ENCODE measurements at places on chromosomes 2 and 18.
A peak's percentile ranks its signal among the peaks of the same experiment; 100 is the strongest.

DNA sequence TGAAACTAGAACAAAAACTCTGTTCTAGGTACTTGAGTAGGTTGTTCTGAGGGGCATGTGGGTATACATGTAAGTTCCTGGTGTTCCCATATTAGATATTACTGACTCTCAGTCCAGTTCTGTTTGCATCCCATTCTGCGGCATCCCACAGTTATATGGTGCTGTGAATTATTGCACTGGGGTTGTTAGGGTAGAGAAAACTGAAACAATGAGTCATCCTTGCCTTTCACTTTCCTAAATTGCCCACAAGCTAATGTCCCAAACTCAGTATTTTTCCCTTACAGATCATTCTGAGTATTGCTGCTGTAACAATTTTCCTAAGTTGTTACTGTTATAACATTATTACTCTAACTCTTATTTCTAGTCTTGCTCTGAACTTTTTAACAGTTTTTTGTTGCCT is 3.0 kb downstream of the WDR75 start:
- no peak for DNase-seq

DNA sequence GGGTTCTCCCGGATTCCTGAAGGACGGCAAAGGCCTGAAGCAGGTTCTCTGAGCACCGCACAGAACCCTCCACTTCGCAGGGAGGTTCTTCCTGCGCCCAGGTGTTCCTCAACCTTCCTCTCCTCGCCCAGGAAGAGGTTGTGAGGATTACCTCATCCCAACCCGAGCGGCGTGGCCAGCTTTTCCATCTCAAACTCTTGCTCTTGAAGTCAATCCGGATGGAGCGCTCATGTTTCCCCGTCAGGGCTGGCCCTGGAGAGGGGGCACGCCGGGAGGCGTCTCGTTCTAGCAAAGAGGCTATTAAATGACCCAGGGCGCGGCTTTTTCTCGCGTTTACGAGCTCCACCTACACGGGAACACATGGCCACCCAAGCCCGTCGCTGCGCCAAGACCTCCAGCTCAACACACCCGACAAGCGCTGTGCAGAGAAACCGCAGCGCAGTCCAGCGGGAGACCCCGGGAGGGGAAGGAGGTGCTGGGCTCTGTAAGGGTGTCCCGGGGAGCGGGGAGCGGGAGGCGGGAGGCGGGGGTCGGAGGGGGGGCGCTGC is 540 bp upstream of the RAB10 start:
- DNase-seq: peak; percentile 40

GRCh38 chr2:200430017-200430416 is 79.9 kb downstream of the KCTD18 start:
- no peak for DNase-seq

DNA sequence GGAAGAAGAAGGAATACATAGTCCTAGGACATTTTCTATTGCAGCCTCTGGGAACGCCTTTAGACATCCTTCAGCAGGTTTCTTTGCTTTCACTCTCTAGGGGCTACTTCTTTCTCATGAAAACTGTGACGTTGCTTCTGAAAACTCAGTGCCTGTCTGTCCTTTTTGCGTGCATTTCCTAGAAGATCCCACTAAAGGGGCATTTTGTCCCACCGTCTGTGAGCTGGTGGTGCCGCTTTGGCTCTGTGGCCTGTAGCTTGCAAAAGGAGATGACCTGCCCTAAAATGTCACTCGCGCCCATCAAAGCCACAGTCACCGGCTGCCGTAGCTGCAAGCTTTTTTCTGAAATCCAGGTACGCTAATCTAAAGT is 579 bp downstream of the STAT4 start:
- DNase-seq: no peak

GRCh38 chr2:190587106-190587505 is 52.6 kb upstream of the NEMP2 start:
- DNase-seq: no peak

DNA sequence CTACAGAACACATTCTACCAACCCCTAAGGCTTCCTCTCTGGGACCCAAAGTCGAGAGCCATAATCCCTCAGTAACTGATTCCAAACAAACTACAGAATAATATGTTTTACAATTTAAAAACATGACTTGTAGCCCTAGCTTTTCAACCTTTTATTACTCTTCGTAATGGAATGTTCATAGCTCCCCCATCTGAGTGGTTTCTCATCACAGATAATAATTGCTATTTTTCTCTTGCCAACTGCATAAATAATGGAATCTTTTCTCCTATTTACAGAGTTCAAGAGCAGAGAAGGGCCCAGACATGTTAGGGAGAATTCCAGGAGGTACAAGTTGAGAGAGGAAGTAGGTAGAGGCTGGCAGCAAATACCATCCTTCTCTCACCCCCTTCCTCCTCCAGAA is 59.9 kb upstream of the CERS6 start:
- no peak for DNase-seq

DNA sequence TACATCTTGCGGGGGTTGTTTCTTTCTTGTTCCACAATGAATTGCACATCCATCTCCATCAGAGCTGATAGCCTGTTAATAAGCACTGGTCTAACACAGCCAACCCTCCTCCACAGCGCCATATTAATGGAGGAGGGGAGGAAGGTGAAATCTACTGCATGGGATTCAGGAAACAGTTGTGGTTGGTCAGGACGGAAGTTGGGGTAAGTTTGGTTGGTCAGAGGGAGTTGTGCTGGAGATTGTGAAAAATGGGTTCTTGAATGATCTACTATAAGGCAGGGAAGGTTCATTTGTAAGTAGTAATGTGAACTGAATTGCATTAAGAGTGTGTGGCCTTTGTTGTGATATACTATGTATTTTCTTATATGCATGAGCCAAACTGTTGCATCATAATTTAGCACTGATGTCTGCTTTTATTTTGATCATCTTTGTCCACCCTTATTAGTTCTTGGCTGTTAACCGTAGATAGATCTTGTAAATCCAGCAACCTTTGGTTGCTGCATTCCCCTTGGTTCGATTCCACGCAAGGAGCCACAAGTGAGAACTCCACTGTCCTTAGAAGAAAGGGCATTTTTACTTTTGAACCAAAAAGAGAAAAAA is 150.6 kb upstream of the MAPRE2 start:
- no peak for DNase-seq

- DNase-seq: no peak
Observed at GRCh38 chr2:139836769-139837168, 1056.6 kb upstream of the NXPH2 start.

DNA sequence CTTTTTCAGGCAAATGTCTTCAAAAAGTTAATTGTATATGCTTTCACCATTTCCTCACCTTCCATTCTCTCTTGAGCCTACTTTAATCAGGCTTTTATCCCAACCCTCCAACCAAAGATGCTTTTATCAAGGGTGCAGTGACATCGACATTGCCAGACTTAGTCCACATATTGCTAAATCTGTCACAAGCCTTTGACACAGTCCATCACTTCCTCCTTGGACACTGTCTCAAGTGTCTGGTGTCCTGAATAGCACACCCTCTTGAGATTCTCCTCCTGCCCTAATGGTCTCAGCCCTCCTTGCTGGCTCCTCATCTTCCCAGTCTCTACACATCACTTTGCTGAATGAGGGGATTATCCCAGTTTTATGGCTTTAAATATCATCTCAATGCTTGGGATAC is 147.5 kb upstream of the SLC39A10 start:
- no peak for DNase-seq

GRCh38 chr2:149023091-149023490 is 15.4 kb upstream of the LYPD6B start:
- no peak for DNase-seq

GRCh38 chr2:50719837-50720696 is 311.9 kb downstream of the NRXN1 start:
- no peak for DNase-seq

GRCh38 chr18:59049721-59050660 is 89.7 kb upstream of the SEC11C start:
- no peak for DNase-seq

GRCh38 chr2:26886736-26887135 is 38.8 kb downstream of the DPYSL5 start:
- no peak for DNase-seq

DNA sequence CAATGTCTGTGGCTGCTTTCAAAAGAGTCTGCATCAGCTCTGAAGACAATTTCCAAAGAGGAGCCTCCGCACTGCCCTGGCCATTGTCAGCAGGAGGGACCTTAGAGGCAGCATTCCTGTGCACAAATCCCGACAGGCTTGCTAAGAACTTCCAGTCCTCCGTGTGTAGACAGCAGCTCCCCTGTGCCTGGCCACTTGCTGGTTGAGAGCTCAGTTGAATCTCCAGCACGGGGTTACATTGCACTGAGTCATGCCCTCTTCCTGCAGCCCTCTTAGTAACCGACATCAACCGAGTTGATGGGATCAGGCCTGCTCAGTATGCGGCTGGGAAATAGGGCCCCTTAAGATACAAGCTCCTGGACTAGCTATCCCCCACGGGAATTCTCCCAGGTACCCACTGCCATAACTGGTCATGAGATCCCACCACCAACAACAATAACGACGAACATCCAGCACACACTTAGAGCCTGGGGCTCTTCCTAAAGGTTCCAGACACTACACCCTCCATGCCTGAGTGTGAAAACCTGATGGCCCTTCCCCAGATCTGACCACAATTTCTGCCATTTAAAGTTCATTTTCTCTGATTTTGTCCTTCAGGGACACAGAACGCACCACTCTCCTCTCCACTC is 12.0 kb downstream of the ATP6V1B1 start:
- peak; percentile 34 for DNase-seq

DNA sequence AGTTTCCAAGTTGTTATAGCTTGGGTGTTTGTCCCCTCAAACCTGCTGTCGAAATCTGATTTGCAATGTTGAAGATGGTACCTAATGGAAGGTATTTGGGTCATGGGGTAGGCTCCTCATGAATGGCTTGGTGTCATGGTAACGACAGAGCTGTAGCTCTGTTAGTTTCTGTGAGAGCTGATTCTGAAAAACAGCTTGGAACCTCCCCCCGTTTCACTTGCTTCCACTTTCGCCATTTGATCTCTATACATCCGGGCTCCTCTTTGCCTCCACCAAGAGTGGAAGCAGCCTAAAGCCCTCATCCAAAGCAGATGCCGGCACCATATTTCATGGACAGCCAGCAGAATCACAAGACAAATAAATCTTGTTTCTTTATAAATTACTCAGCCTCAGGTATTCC is 1035.1 kb upstream of the SLC39A10 start:
- no peak for DNase-seq

- DNase-seq: no peak
Observed at GRCh38 chr2:112893752-112894151, 17.2 kb upstream of the IL37 start.

DNA sequence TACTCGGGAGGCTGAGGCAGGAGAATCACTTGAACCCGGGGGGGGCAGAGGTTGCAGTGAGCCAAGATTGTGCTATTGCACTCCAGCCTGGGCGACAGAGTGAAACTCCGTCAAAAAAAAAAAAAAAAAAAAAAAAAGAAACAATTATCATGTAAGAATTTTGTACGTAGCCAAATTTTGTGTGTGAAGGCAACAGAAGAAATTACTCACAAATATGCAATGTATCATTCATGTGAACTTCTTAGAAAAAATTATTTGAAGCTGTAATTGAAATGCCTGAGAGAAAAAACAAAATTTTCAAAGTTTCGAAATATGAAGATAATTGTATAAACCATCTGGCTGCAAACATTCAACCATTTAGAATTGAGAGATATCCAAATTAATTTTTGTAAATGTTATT is 204.8 kb upstream of the PARD3B start:
- DNase-seq: no peak

DNA sequence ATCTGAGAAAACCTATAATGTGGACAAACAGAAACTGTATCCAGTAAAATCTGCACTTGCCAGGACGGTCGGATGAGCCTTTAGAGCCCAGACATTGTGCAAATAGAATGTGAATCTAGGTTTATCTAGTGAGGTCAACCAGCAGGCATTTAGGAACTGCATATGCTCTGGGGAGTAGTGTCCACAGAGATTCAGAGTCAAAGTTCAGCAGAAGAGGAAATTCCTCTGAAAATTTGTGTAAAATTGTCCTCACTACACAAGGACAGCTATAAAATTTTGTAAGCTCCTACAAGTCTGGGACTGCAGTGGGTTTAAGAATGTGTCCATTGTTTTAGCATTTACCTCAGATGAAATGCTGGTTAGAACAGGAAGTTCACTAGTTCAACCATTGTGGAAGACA is 9.8 kb upstream of the NDUFV2 start:
- DNase-seq: no peak

GRCh38 chr2:228728961-228729360 is 542.1 kb downstream of the PID1 start:
- DNase-seq: no peak

- no peak for DNase-seq
Observed at GRCh38 chr2:198285216-198285615, 480.8 kb downstream of the PLCL1 start.

DNA sequence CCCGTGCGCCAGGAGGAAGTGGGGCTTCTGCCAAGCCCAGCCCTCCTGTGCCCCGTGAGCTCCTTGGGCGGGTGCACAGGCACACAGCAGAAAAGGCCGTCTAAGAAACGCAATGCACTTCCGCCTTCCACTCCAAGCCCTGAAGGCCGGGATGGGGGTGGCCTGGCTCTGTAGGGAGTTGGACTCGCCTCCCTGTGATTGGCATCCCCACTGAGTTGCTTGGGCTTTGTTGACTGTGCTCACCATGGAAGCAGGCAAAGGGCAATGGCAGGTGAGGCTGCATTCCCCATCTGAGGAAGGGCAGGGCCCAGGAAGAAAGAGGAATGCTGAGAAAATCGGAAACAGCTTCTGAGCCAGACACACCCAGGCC is 66.8 kb downstream of the CRACDL start:
- no peak for DNase-seq

DNA sequence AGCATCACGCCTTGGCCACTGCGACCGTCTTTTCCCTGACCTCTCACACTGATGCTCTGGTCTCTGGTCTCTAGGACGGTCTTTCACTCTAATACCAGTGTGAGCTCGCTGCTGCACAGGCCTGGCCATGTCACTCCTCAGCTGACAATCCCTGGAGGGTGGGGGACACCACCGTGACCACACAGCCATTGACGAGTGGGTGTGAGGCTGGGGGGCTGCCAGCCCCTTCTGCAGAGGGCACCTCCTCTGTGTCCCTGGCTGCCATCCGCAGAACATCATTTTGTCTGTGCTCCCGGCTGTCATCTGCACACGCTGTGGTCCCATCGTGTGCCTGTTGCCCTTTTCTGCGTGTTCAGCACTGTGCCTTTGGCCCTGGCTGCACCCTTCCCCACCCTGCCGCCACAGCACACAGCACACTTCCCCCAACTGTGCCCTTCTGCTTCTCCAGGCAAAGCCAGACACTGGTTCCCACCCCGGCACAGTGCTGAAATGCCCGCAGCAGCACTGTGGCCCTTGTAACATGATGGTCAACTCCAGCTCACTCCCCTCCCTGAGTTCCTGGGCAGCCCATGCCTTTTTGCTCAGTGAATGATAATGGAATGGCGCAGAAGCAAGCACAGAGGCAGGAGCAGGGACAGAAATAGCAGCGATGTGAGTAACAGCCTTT is 30.4 kb upstream of the INHBB start:
- no peak for DNase-seq

GRCh38 chr2:156455361-156455975 is 19.3 kb downstream of the GPD2 start:
- no peak for DNase-seq

GRCh38 chr2:11356764-11357163 is 12.3 kb upstream of the ROCK2 start:
- no peak for DNase-seq

- no peak for DNase-seq
Observed at GRCh38 chr2:114001937-114002336, 112.0 kb downstream of the ACTR3 start.
